ENCODE measurements at places on chromosomes 16 and 17.

GRCh38 chr17:9942885-9943284 lies 37.8 kb upstream of the RCVRN start:
- DNase-seq, result no peak

GRCh38 chr17:17837380-17837821 lies 615 bp upstream of the SREBF1 start:
- DNase-seq, result no peak

- peak; percentile 88 for DNase-seq
Observed at GRCh38 chr17:27471321-27472269, 15.3 kb downstream of the KSR1 start.

GRCh38 chr17:59848778-59849177 lies 44.0 kb downstream of the TUBD1 start:
- peak; percentile 81 for DNase-seq

DNA sequence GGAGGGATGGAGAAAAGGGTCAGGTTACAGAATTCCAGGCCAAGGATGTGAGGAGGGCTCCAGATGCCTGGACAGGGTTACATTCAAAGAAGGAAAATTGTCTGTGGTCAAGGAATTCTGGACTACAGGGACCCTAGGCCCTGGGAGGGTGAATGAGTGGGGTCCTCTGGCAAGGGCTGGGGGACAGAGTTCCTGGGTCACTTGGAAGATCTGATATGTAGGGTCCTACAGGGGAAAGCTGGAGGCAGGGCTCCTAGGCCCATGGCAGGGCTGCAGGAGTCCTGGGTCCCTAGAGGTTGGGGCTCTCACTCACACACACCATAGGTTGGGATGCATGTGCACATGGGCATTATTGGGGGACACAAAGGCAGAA lies 46.3 kb upstream of the ACSM2B start:
- no peak for DNase-seq

GRCh38 chr17:74430706-74431567 lies 951 bp upstream of the GPRC5C start:
- DNase-seq, result no peak

GRCh38 chr17:49746791-49747490 lies 17.0 kb downstream of the FAM117A start:
- no peak for DNase-seq

DNA sequence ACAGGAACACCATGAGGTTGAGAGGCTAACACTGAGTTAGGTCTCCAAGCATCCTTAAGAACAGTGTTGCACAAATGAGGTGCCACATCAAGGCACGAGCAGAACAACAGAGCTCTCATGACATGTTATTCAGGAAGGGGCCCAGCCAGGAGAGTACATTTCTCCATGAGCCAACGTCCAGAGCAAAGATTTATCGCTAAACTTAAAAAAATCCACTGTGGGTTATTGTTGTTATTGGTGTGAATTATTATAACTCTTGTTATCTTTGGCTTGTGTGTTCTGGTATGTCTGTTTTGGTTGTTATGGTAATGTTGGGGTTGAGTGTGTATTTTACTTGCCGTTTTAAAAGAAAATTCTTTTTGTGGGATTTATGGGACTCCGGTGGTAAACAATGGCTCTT lies 68.9 kb upstream of the MSI2 start:
- no peak for DNase-seq

DNA sequence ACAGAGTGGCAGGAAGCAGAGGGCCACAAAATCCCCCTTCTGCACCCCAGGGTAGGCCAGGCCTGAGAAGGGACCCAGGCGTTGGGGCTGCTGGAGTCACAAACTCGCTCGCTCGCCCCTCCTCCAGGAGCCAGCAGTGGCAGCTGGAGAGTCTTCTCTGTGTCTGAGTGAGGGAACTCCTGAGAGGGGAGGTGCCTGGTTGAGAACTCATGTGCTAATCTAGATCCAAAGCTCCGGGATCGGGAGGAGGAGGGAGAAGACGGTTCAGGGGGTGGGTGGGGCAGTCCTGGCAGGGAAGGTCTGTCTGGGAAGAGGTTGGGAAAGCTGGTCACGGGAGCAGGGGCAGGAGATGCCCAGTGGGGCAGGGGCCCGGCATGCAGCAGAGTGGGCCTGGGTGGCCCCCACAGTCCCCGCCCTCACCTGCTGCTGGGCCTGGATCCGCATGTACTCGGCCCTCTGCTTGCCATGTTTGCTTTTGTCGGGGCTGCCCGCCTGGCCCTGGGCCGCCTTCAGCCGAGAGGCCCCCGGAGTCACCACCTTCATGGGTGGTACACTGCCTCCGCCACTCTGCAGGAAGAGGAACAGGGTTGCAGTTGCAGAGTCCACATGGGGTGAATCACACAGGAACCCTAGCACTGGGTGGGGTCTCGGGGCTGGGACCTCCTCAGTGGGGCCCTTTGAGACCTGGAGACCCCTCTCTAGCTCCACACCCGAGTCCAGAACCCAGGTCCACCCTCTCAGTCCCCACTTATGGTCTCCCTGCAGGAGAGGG lies 62.2 kb downstream of the SRCIN1 start:
- no peak for DNase-seq

DNA sequence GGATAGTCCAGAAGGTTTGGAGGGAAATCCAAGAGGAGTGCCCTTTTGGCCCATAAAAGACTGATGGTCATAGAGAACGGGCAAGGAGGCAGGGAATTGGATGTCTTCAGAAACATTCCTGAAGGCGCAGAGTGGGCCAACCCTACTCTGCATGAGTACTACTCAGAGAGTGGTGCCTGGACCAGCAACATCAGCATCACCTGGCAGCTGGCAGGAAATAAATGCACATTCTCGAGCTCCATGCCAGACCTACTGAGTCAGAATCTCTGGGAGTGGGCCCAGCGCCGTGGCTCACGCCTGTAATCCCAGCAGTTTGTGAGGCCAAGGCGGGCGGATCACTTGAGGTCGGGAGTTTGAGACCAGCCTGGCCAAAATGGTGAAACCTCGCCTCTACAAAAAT lies 27.1 kb upstream of the SLC39A11 start:
- DNase-seq, result no peak

DNA sequence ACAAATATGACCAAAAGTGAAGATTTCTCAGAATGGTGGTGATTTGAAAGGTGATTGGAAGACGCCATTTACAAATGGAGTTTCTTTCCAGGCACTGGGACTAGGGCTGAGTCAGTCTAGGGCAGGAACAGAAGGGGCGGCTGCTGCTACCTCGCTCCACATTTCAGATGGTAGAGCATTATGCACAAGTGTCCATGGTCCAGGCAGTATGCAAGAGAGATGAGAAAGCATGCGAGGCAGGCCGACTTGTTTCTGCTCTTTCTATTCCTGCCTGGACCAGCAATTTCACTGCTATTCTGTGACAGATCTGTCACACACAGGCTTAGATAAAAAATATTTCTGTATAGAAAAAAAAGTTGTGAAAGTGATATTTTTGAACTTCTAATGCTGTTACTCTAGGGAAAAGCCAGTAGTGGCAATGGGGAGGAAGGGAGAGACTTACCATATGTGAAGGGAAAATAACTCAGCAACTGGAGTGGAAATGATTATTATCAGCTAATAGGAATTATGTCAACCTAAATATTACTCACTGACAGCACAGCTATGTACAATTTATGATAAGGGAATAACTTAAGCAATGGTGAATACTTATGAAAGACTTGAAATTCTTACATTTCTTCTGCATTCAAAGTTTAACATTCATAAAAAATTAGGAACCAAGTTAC lies 134.7 kb upstream of the NETO2 start:
- DNase-seq, result no peak

- DNase-seq, result no peak
Observed at GRCh38 chr17:6559753-6560215, 3.4 kb upstream of the PITPNM3 start.

DNA sequence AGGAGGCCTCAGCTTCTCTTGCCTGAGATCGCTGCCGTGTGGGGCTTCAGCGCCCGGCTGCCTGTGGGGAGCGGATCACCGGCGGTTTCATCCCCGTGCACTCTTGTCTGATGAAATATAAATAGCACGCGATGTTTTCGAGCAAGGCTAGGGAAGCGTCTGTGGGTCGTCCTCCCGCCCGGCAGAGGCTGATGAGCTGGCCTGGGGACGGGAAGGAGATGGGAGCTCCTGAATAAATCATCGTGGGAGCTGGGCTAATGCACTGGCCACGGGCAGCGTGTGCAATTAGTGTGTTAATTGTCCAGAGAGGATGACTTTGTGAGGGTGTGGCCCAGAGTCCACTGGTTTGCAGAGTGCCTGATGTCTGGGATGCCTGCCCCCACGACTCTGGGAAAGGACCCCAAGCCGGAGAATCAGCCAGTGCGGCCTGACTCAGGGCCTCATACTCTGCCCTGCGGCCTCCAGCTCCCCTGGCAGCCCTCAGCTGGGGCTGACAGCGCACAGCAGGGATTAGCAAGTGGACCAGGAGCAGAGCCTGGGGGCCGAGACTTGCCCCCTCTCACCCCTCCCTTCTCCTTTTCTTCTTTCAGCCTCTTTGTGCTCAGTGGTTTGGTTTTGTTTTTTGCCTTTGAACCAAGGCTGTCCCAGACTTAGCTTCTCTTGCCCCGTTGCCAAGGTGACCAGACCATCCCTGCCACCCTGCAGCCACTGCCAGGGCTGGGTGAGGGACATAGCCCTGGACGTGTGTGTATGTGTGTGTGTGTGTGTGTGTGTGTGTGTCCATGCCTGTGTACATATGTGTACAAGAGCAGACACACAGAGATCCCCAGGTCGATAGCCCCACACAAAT lies 21.4 kb downstream of the KCNJ12 start:
- no peak for DNase-seq

Data from stimulated activated CD8-positive, alpha-beta memory T cell treated with anti-CD3 and anti-CD28 coated beads, Interleukin-4, amount 100 ng/mL, for 48 hours (primary cell).